ENCODE measurements at places on chromosomes 4 and X.

DNA sequence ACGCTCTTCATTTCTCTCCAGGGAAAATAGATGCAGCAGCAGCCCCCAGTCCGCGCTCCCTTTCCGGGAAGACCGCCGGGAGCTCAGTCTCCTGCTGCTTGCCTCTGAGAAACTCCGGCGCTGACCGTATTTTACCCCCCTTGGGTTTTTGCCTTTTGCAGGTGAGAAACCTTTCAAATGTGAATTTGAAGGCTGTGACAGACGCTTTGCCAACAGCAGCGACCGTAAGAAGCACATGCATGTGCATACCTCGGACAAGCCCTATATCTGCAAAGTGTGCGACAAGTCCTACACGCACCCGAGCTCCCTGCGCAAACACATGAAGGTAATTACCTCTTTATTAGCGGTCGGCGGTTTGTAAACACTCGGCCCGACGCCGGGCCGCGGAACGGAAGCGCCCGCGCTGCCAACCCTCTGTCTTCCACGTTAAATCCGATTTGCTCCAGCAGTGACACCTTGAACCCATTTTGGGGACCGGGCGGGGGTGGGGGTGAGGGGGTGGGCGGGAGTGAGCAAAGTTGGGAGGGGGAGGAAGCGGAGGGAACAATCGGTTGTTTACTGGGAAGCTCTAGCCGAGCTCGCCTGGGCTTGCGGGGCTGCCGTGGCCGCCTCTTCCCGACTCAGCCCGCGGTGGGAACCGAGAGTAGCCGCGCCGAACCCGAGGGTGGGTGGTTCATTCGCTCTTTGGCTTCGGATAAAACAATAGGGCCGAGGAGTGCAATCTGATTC is 3.0 kb downstream of the ZIC3 start:
- no peak for DNase-seq

GRCh38 chrX:16100673-16101072 is 22.7 kb upstream of the GRPR start:
- DNase-seq, result no peak

- no peak for DNase-seq
These were observed 82.8 kb upstream of the VEGFC start for GRCh38 chr4:176875446-176875930.

- DNase-seq, result no peak
These were observed 238.1 kb upstream of the DIAPH2 start for GRCh38 chrX:96446524-96446923.

DNA sequence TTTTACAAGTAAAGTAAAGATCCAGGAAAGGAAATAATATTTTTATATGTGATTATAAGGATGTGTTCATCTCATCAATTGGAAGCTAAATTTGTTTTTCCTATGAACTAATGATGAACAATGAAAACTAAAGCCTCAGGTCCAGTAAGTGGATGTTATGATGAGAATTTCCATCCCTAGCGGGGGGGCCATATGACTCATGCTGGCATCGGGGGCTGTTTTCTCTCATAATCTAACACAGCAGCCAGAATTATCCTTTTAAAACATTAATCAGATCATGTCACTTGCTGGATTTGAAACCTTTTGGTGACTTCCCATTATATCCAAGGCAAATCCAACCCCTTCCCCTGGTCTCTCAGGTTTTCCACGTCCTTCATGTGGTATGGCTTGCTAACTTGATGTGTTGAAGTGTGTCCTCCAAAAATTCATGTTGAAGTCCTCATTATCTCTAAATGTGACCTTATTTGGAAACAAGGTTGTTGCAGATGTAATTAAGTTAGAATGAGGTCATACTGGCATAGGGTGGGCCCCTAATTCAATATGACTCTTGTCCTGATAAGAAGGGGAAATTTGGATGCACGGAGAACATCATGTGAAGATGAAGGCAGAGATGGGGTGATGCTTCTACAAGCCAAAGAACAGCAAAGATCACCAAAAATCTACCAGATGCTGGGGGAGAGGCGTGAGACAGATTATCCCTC is 96.8 kb downstream of the AKAP4 start:
- no peak for DNase-seq

- DNase-seq, result no peak
These were observed 213.1 kb upstream of the BOD1L1 start for GRCh38 chr4:13840502-13841190.

Data from PC-9 (cell line).